ENCODE measurements at places on chromosomes 4 and X.

DNA sequence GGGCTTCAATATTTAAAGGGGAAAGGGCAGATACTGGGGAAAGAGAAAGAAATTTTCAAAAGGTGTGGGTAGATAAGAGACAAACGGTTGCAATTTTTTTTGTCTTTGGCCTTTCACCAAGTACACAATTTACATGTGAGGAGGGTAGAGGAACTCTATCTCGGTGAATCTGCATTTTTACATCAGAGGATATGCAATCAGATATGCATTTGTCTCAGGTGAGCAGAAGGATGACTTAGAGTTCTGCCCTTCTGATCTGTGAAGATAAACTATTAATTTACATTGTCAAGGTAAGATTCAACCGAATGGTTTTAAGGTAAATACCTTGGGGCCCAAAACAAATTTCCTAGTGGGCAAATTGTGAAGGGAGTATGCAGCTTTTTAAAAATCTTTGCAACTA, 169.9 kb downstream of the COX18 start:
- DNase-seq: no peak

GRCh38 chr4:29565256-29565655, 1154.9 kb upstream of the PCDH7 start:
- no peak for DNase-seq

- DNase-seq: no peak
Observed at GRCh38 chr4:101201421-101201820, 145.9 kb downstream of the PPP3CA start.

DNA sequence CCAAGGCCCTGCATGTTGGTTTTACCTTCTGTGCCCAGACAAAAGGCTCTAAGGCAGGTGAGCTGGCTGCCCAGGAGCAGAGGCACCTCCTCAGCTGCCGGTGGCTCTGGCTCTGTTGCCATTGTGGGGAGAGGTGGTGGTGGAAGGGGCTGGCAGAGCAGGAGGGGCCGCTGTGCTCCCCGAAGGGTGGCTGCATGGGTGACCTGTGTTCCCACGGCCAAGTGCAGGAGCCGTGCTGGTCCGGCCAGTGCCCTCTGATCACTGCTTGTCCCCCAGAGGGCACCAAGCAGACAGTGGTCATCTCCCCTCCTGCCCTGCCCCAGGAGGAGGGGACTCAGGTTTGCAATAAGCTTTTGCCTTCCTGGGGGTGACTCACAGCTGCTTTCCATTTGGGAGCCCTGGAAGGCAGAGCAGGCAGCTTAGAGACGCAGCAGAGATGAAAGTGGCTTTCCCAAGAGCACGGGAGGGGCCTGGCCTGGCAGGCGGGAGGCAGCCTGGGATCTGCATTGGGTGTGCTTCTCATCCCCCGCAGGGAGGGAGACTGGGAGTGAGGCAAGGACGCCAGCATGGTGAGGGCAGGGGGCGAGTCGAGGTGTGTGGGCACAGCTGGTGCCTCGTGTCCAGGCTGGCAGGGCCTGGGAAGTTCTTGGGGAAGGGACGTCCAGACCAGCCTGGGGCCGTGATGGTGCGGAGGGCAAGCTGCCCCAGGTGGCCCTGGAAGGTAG, 28.7 kb downstream of the DOK7 start:
- no peak for DNase-seq

GRCh38 chr4:36549992-36550391, 268.6 kb downstream of the DTHD1 start:
- no peak for DNase-seq

GRCh38 chr4:181739031-181739430, 504.2 kb upstream of the TENM3 start:
- no peak for DNase-seq

DNA sequence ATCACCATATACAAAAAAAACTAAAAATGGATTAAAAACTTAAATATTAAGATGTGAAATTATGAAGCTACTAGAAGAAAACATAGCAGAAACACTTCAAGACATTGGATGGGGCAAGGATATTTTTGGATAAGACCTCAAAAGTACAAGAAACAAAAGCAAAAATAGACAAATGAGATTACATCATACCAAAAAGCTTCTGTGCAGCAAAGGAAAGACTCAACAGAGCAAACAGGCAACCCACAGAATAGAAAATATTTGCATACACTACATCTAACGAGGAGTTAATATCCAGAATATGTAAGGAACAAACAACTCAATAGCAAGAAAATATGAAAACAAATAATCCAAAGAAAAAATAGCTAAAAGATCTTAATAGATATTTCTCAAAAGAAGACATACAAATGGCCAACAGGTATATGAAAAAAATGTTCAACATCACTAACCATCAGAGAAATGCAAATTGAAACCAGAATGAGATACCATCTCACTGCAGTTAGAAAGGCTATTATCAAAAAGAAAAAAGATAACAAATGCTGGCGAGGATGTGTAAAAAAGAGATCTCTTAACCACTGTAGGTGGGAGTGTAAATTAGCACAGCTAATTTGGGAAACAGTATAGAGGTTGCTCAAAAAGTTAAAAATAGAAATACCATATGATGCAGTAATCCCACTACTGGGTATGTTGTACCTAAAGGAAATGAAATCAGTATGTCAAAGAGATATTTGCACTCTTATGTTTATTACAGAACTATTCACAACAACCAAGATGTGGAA, 17.8 kb upstream of the LRCH2 start:
- DNase-seq: no peak

GRCh38 chr4:75434105-75434504, 80.1 kb downstream of the RCHY1 start:
- no peak for DNase-seq

DNA sequence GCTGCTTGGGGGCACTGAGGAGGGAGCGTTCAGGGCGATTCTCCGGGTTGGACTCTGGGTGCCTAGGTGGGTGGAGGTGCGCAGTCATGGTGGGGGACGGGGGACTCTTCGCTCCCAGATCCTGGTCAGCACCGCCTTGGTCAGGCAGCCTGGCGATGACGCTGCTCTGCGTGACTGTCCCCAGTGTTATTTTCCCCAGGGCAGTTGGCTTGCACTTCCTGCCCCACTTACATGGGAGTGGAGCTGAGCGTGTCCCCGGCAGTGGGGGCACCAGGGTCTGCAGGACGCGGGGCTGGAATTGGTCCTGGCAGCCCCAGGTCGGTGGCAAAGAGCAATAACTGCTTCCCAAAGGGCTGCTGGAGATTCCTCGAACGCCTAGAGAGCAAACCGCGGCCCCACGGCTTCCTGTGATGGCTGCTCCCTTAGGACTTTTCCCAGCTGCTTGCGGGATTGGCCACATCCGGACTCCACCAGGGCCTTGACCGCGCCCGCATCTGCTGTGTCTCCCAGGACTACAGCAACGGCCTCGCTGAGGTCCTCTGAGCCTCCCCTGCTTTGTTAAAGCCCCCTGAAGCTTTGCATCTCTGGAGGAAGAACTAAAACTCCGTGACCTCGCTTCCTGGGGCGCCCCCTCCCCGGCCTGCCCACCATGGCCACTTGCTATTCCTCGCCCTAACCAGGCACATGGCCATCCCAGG, 35.3 kb upstream of the GPR78 start:
- no peak for DNase-seq

DNA sequence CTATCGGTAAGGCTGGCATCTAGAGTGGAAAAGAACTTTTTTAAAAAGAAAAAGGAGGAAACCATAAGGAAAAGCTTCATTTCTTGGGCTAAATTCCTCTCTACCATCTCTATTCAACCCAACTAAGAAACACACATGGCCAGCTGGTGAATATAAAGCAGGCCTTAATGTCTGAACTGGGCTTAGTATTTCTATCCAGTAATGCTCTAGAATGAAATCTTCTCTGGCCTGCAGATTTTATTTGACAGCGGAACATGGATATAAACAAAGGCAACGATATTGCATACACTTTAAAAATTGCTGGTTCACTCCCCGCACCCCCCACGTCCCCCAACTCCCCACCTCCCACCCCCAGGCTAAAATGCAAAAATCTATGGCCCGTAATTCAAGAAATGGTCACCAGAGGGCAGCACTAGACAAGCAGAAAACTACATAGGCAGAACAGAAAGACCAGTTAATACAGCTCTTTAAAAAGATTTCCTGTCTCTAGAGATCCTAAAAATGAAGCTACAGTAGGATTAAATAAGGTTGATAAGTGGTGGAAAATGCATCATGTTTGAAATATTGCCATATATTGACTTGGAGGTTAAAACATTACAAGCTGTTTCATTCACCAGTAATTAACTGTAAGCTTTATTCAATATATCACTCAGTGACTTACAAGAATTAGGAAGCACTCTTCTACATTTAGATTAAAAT, 155.2 kb upstream of the GALNT7 start:
- DNase-seq: peak; percentile 72

GRCh38 chrX:24257011-24257410, 56.9 kb downstream of the SUPT20HL2 start:
- DNase-seq: no peak

DNA sequence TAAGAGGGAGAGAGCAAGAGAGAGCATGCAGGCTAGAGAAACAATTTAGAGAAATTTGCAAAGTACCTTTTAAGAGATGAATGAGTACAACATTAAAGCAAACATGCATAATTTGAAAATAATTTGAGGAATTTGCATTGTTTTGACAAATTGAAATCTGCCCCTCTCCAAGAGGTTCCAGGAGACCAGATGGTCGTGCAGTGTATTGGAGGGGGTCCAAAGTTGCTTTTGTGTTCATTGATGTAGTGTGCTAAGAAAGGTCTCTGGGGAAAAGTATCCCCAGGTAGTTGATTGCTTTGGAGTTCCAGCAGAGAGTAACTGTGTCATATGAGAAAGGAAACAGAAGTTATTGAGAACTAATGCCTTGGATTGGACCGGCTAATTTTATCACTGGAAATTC, 635.0 kb upstream of the TENM3 start:
- DNase-seq: no peak

- DNase-seq: no peak
Observed at GRCh38 chrX:38654302-38654701, 93.0 kb downstream of the TSPAN7 start.

DNA sequence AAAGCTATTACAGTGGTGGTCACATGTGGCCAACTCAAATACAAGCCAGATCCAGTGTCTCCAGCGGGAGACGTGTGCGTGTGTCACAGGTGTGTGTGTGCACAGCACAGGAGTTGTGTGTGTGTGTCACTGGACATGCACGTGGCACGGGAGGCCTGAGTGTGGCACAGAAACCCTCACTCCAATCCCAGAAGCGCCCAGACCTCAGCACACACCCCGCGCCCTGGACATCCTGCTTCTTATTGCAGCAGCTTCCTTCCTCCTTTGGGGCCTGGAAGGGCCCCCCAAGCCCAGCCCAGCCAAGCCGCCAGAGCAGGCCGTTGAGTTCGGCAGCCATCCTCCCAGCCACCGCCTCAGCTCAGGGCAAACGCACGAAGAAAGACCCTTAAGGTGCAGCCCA, 37.9 kb downstream of the ACOX3 start:
- DNase-seq: no peak

DNA sequence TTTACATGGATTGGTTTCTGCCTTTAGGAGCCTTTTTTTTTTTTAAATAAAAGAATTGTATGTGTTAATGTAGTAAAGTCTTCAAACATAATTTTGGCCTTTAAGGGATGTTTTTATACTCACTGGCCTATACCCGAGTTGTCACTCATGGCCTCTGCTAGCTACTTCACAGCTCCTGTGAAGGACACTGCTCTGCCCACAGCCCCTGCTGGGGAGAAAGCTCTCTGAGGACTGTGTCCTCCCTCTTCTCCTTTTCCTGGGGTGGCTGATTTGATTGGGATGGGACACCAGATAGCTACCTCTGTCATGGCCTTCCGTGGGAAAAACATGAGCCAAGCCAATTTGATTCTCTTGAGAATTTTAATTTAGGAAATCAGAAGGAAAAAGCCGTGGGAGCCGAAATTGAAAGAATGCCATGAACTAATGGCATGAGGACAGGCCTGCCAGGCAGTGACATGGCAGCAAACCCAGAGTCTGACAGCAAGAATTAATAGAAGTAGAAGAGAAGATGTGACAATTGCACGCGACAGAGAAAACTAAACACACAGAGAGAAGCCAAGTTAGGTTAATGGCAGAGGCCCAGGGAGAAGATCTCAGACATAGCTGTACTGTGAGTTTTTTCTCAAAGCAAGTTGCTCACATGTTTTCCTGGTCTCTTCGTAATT, 81.4 kb downstream of the ARHGAP10 start:
- no peak for DNase-seq

- DNase-seq: no peak
Observed at GRCh38 chr4:118732591-118733330, 47.6 kb downstream of the METTL14 start.

DNA sequence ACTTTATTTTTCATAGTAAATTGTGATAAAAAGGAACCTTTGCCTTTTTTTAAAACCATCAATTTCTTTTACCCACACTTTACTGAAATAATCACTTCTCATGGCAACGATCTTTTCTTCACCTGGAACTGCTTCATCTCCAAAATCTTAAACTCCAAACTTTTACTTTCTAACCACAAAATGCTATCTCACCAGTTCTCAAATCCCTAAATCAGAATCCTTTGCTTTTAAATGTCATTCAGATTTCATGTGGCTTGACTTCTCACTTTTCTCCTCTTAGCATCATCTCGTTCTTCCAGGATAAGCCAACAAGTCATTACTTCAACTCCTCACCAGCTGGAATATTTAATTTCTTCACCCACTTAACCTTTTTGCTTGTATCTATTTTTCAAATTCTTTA, 284.3 kb upstream of the RASGEF1B start:
- DNase-seq: no peak

- no peak for DNase-seq
Observed at GRCh38 chrX:37830371-37830770, 17.0 kb downstream of the DYNLT3 start.

DNA sequence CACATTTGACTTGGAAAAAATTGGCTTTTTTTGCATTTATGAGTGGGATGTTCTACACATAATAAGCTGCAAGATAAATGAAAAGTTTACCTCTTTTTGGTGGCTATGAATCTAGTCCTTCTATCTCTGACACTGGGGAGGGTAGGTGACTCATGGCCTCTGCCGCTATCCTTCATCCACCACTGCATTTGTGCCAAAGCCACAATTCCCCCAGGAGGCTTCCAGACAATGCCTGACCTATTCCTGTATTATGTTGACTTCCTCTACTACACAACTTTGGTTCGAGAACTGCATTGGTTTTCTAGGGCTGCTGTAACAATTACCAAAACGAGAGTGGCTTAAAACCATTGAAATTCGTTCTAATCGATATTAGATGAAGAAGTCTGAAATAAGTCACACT, 245.6 kb downstream of the TRAM1L1 start:
- no peak for DNase-seq

DNA sequence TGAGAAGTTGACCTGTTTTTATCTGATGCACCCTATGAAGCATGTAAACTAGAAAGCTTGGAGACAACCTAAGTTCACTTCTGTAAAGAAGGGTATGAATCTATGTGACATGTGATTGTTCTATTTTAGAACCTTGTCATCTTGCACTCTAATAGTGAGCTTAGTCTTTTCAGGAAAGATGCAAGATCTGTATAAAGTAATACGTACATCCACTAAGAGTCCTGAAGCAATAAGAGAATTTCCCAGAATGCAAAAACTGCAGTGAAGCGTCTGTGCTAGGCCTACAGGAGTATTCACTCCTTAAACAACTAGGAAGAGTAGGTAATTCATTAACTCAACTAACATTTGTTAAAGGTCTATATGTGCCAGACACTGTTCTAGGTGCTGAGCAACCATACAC, 23.3 kb upstream of the NDP start:
- DNase-seq: no peak

All from activated effector memory CD4-positive, alpha-beta T cell treated with anti-CD3 and anti-CD28 coated beads, Interleukin-2, amount 50 U/mL, for 16 hours (primary cell).